ENCODE measurements at places on chromosomes 3 and 15.
A peak's percentile ranks its signal among the peaks of the same experiment; 100 is the strongest.

- no peak for DNase-seq
Measured at GRCh38 chr15:30956216-30957124, 35.0 kb downstream of the MTMR10 start.

DNA sequence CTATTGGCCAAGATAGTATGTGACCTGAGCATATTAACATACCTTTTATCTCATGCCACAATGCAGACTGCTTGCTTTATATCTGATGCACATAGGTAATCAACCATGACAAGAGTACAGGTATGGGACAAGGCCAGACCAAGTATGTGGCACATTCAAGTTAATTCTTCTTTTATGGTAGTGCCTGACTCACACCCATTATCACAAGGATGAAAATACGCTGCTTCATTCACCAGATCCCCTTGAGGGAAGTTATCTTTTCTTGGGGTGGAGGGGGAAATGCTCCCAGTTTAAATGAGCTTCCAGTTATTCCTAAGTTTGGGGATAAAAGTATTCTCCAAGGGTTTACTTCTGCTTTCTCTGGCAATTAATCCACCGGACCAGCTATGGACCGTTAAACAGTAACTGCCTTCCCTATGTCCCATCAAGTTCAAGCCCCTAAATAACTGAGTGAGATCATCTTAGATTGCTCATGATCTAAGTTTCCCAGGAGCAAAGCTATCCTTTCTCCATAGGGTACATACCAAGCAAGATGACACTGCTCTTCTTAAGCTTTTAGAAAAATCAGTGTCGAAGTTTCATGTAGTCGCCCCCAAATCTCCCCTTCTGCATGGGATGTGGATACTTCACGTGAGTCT, 1.9 kb downstream of the COL8A1 start:
- DNase-seq, result no peak

DNA sequence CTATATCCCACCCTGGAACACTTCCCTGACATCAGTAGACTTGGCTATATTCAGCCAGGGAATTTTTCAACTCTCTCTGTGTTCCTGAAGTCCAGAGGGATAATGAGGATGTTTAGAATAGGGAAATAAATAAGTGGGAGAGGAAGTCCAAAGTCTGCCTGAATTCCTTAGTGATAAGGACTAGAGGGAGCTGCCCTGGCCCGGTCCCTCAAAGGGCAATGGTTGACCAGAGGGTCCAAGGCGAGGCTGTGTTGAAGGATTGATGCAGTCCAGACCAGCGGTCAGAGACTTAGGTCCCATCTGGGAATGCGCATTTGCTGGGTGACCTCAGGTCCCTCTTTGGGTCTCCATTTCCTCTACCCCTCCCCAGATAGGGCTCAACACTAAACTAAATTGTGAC, 7.9 kb downstream of the VIPR1 start:
- no peak for DNase-seq

- no peak for DNase-seq
Measured at GRCh38 chr15:39156166-39156565, 424.7 kb upstream of the THBS1 start.

GRCh38 chr3:187679638-187680396, 9.6 kb upstream of the SST start:
- peak; percentile 36 for DNase-seq

- DNase-seq, result no peak
Measured at GRCh38 chr3:142086581-142087090, 62.7 kb downstream of the TFDP2 start.

- no peak for DNase-seq
Measured at GRCh38 chr3:184603151-184604030, 41.8 kb downstream of the EPHB3 start.

- DNase-seq, result no peak
Measured at GRCh38 chr15:72078887-72079286, 39.1 kb downstream of the MYO9A start.

- no peak for DNase-seq
Measured at GRCh38 chr3:118863731-118864322, 170.8 kb downstream of the IGSF11 start.

GRCh38 chr3:172125963-172126457, 86.6 kb downstream of the FNDC3B start:
- DNase-seq, result no peak

DNA sequence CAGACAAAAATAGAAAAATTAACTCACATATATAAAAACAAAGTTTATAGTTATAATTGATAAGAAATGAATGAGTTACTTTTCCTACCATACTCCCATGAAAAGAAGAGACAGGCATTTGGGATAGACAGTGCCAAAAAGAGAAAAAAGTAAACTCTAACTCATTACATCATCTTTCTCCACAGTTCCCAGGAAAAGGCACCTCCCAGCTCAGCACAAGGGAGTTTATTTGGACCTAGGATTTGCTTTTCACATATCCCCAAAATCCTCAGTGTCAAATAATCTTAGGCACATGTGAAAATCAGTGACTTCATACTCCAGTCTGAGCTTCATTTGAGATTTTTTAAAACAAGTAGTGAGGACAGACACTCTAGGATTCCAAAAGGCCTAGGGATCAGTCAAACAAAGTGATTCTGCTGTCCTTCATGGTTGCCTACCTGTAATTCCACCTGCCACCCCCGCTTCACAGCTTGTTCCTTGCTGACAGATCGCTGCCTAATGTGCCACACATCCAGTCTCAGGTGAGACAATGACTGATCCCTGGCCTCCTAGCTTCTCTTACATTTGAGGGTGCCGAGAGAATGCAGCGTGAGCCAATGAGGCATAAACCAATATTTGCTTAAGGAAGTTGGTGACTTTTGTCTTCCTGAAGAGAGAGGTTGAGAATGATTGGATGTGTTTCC, 573.7 kb downstream of the TBL1XR1 start:
- DNase-seq, result no peak

DNA sequence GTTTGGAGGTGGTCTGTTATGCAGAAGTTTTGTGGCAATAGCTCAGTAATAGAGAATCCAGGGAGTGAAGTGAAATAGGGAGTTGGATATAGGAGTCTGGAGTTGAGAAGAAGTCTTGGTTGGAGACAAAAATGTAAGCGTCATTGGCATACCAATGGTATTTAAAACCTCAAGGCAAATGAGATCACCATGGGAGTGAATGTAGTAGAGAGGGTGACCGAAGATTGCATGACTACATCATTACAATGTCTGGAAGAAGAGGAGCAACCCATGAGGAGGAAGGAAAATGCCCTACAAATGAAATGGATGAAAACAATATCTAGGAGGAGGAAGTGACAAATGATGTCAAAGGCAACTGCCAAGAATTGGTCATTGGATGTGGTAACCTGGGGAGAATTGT, 54.4 kb downstream of the CNTN4 start:
- no peak for DNase-seq

DNA sequence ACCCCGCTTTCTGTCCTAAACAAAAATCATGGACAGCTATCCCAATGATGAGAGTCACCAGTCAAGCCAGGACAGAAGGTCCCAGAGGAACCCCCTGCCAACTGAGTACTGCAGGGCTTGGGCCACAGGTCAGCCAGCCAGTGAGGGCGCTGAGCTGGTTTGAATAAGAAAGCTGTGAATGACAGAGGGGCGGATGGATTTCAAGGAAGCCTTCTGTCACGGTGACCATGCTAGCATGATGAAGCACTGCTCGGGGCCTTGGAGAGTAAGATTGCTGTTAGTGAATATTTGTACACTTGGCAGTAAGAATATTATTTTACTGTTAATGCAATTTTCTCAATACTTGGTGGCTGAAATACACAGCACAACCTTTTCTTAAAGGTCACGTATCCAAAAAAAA, 734.0 kb upstream of the NR2F2 start:
- DNase-seq, result no peak

DNA sequence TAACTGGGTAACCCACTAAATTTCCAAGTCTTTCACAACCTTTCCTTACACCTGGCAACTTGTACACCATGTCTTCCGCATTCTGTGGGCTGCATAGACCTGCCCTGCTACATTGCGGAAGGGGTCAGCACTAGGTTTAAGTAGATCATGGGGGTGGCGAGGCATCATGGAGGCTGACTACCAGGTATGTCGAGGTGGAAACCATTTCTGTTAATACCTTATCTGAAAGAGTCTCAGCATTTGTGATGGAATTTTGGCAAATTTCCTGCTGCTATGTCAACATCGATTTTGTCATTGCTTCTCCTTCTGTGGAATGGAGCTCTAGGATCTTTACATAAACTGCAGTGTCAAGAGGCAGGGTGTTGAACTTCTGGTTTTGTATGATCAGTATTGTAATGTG, 187.2 kb downstream of the GHSR start:
- DNase-seq, result no peak

DNA sequence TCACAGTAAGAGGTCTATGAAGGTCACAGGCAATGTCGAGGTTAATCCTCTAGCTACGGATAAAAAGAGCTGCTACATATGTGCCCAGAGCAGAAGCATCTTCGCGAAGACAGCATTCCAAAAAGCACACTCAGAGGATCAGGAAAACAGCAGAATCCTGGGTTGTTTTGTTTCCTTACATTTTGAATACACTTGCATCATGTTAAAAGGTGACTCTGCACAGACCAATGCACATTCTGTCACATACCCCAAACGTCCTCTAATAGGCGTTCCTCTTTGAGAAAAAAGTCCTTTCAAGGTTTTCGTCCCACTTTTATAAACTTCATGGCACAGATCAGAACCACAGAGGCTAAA, 52.7 kb downstream of the VGLL4 start:
- no peak for DNase-seq

- no peak for DNase-seq
Measured at GRCh38 chr3:113277414-113277813, 66.1 kb downstream of the BOC start.

DNA sequence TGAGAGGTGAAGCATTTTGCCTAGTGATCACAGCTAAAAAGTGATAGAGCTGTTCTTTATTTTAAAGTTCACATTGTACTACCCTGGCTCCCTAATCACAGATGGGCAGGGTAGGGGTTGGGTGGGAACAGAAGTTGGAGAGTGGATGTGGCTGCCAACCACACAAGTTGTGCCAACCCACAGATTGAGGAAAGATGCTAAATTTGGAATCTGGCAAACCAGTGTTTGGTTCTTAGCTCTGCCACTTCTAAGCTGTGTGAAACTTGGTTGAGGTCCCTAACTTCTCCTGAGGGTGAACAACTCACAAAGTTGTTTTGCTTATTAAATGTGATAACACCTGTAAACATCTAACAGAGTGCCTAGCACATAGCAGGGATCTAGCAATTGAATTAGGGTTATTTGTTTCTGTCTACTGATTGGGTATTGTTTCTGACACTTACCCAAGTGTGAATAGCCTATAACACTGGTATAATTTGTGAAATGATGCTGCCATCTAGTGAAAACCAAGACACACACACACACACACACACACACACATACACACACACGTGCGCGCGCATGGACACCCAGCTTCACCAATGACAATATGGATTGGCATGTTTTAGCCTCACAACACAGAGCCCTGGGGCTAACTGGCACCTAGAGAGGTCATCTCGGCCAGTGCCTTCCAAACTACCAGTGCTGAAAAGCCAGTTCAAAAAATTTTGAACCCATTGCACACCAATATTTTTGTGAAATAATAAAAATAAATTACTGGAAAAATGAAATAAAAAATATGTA, 25.3 kb downstream of the ADGRG7 start:
- DNase-seq, result peak; percentile 25

DNA sequence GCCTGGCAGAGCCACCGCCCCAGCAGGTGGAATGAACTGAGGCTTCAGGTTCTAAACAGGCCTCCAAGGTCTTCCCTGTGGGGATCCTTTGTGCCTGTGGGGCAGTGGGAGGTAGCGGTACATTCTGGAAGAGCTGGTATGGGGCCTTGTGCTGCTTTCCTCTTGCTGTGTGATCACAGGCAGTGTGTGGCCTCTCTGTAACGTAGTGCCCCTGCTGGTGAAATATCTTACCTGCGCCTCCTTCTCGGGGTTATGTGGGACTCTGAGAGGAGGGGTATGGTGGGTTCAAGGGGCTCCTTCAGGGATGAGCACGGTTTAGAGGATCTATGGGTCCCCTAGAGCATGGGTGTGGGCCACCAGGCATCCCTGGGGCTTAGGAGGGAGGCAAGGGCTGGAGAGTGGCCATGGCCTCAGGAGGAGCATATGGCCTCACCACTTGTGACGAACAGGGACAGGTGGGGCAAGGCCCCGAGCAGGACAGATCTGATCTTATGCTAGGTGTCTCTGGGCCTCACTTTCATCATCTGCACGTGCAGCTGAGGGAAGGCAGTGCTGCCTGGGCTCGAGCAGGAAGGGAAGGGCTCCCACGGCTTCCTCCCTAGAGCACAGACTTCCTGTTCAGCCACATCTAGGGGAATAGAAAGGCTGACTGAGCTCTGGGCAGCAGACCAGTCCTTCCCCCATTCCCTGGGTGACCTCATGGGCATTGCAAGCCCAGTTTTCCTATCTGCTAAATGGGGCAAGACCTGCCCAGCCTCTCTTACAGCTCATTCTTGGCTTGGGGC, 1.9 kb upstream of the ALS2CL start:
- peak; percentile 37 for DNase-seq

- no peak for DNase-seq
Measured at GRCh38 chr3:49591615-49592014, 37.3 kb downstream of the BSN start.

GRCh38 chr3:159763011-159763601, 225.5 kb upstream of the IL12A start:
- peak; percentile 9 for DNase-seq

- no peak for DNase-seq
Measured at GRCh38 chr15:91632176-91632575, 221.3 kb upstream of the SLCO3A1 start.

DNA sequence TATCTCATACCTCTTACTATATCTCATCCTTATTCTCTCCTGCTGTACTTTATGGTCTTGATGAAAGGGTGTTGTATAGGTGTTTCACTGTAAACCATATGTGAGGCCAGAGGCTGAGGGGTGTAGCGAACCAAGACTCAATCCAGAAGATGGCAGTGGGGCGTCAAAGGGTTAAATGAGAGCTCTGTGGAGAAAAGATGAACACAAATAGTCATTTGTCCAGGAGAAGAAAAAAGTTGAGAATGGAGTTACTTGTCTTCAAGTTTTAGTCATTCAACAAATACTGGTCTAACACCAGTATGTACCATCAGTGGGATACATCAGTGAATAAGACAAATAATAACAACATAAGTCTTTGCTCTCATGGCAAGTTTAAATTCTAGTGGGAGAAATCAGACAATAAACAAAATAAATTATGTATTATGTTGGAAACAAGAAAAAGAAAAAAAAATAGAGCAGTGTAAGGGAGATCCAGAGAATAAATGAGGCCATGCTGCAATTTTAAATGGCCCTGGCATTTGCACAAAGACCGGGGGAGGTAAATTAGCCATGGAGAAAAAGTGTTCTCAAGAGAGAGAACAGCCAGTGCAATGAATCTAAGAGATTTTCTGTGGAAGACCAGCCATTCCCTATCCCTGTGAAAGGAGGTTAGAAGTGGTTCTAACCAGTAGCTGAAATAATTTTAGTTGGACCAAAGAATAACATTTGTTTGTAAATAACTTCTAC, 77.0 kb upstream of the UMPS start:
- no peak for DNase-seq

- no peak for DNase-seq
Measured at GRCh38 chr15:58805095-58805494, 34.0 kb downstream of the MINDY2 start.

Measured in stimulated activated CD4-positive, alpha-beta T cell treated with anti-CD3 and anti-CD28 coated beads, TNF-alpha, amount 100 ng/mL, for 48 hours (primary cell).